ENCODE measurements at places on chromosomes 13 and 19.

- DNase-seq = no peak
Observed at GRCh38 chr13:46817095-46817494, 20.1 kb upstream of the ESD start.

DNA sequence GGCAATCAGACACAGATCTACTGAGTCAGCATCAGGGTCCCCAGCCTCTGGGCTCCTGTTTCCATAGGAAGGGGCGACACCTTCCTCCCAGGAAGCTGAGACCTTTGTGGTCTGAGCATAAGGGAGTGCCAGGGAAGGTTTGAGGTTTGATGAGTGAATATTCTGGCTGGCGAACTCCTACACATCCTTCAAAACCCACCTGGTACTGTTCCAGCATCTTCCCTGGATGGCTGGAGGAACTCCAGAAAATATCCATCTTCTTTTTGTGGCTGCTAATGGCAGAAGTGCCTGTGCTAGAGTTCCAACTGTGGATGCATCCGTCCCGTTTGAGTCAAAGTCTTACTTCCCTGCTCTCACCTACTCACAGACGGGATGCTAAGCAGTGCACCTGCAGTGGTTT is 9.2 kb downstream of the INSL3 start:
- DNase-seq = no peak

GRCh38 chr19:19860756-19861390 is 4.8 kb upstream of the ZNF253 start:
- no peak for DNase-seq

DNA sequence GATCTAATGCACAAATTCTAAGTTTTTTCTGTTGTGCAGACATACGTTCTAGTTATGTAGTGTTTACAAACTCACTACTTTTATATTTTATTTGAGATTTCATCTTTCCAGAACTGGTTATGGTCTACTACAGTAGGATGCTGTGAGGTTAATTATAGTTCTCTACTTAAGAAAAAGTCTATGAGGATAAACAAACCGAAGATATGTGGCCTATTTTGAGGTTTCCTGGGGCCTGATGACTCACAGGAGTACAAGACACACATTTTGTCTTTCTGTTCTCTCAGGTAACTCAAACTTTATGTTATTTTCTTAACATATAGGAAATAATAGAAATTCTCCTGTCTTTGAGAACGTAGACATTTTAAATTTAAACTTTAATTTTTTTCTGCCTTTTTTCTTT is 45.1 kb downstream of the PCDH20 start:
- DNase-seq = no peak

DNA sequence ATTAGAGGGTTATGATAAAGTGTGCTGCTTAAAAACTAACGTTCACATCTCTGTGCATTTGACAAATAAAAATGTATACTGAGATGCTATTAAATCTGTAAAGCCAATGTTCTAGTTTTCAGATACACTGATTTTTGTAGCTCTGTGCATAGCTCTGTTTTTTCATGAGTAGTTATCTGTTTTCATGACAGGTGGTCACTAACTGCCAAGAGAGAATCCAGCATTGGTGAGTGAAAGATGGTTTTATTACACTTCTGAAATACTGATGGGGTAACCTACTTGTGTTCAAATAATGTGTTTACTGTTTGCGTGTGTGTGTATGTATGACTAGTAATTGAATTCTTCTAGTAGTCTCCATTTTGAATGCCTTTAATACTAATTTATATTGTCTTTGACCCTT is 29.0 kb downstream of the URI1 start:
- DNase-seq = no peak

- peak; percentile 8 for DNase-seq
Observed at GRCh38 chr13:75384879-75385707, 96.9 kb downstream of the TBC1D4 start.

- DNase-seq = no peak
Observed at GRCh38 chr19:56106397-56106849, 14.7 kb downstream of the ZNF787 start.

DNA sequence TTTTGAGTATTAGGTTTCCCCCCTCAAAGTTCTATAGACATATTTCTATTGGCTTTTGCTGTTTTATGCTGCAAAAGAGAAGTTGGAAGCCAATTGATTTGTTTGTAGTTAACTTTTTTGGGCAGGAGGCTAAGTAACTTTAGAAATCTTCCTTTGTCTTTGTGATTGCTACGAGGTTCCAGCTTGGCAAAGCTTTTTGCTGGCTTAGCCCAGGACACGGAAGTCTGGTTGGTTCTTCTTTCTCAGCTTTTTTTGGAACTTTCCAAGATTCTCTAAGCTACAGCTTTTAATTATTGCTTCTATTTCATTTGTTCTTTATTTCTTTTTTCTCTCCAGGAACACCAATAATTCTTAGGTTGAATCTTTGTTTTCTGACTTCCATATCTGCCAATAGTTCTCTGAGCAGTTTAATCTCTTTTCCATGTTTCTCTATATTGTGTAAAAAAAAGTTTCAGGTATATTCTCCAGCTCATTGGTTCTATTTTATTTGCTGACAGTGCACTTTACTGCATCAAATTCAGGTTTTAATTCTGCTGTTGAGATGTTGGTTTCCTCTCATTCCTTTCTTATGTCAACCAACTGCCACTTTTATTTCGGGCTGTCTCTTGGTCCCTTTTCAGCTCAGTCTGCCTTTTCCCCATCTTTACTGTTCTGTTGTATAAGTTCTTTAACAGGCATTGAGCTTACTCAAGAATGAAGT is 27.8 kb downstream of the MBNL2 start:
- no peak for DNase-seq

- DNase-seq = no peak
Observed at GRCh38 chr13:50220938-50221337, 205.7 kb downstream of the KCNRG start.

GRCh38 chr13:101939370-101939769 is 462.5 kb downstream of the FGF14 start:
- DNase-seq = no peak

Data from NCI-H2081 treated with DMSO at 0.1 percent for 48 hours (cell line).